GM12865 (cell line): ENCODE measurements at places on chromosomes 2 and 18.

GRCh38 chr2:9741110-9741509 lies 102.2 kb upstream of the TAF1B start:
- no peak for DNase-seq

DNA sequence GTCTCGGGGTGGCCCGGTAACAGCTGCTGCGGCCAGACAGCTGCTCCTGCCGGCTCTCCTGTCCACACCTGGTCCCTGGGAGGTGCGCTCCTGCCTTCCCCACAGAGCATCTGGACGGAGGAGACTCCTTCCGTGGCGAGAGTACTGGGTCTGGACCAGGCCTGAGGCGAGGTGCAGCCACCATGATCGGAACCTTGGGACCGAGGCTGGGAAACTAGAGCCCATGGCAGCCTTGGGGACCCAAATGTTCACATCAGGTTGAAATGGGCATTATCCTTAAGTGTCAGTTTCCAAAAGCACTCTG lies 628 bp downstream of the GIGYF2 start:
- peak; percentile 46 for DNase-seq

DNA sequence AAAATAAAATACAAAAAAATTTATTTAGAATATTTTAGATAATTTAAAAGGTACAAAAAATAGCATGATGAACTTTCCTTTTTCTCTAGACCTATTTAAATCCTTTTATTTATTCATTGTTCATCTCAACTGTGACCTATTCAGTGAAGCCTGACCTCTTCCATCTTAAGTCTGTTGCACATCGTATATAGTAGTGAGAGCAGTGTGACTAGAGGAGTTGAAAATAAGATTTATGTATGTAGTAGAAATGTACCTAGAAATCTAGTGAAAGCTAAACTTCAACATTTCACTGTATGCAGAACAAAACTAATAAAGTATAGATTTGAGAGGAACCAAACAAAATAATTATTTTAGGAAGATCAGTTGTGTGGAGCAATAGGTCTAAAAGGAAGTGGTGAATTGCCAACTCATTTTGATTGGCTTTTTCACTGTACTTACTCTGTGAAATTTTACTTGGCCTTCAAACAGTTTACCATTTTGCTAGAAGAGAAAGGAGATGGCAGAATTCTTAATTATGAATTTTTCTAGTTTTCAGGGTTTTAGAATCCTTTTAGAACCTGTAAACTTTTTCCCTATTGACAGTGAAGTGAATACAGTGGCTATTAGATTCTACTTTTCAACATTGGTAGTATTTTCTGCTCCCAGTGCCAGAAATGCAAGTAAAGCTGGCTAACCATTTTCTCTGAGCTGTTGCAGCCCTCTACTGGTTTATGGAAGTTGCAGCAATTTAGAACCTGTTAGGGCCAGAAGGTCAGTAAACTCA lies 11.0 kb downstream of the ANKRD12 start:
- DNase-seq, result peak; percentile 85

DNA sequence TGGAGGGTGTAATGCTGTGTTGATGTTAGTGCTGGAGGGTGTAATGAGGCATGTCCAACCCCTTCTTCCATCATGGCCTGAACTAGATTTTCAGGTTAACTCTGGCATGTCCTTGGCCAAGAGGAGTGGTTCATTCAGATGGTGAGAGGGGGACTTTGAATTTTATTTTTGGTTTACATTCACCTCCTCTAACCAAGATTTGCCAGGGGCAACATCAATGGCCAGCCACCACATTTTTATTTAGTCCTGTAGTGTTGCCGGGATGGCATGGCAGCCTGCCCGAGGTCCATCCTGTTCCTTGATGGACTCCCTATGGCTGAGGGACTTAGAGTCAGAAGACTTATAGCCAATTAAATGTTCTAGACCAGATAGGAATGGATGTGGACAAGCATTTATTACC lies 484.6 kb upstream of the HS6ST1 start:
- no peak for DNase-seq

DNA sequence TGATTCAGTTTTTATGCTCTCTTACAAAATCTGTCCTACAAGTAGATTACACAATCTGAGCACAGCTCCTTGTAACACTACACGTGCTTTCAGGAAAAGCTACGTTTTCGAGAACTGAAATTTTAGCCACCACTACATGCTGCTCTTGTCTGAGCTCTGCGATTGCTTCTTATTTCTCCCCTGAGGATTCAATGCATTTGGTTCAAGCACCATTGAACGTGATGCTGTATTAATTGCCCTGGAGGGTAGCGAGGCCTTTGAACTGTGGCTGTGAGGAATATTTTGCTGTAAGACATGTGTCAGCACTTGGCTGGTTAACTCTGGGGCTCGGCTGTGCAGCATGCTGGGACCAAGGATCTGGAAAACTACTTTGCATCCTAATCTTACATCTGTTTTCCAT lies 405.8 kb downstream of the EPHA4 start:
- DNase-seq, result no peak

DNA sequence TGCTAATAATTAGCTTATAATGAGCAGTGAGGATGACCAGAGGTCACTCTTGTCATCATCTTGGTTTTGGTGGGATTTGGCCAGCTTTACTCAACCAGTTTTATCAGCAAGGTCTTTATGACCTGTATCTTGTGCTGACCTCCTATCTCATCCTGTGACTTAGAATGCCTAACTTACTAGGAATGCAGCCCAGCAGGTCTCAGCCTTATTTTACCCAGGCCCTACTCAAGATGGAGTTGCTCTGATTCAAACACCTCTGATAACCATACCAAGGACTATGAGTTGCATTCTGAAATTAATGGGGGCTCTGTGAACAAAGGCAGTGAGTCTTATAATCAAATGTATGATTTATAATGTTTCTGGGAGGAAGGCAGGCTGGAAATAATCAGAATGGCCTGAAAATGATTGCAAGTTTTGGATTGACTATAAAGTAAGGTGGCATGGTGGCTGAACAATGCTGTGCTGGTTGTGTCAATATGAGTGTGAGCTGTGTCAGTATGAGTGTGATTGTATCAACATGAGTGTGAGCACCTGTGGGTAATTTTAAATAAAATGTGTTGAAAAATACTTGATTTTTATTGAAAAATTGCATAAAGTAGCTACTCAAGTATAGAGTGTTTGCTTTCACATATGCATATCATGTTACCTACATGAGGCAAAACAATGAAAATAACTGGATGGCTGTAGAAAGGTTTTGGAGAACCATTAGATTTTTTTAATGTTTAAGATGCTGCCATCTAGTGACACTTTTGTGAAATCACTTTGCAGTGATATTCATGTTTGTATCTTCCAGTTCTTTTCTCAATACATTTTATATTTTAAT lies 103.0 kb downstream of the KYNU start:
- peak; percentile 41 for DNase-seq

DNA sequence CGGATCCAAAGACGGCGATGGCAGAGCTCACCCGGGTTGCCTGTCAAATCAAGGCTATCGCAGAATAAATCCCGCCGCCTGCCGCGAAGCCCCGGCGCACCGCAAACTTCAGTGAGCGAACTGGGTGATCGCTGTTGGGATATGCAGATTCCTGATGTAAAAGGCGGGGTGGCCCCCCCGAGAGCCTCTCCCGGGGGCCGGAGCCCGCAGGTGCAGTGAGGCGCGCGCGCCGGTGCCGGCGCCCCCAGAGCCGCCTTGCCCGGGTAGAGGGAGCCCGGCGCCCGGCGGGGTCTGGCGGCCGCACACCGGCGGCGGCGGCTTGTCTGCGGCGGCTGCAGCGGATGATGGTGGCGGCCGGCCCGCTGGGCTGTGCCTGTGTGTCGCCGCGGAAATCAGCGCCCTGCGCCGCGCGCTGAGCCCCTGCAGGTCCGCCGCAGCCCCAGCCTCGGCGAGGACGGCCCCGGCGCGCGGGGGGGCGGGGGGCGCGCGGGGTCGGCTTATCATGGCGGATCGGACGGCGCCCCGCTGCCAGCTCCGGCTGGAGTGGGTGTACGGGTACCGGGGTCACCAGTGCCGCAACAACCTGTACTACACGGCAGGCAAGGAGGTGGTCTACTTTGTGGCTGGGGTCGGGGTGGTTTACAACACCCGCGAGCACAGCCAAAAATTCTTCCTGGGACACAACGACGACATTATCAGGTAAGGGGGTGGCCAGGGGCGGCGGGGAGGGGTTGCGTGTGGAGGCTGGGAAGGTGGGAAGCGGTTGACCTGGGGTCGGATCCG lies 1.3 kb downstream of the EML6 start:
- DNase-seq, result peak; percentile 33

DNA sequence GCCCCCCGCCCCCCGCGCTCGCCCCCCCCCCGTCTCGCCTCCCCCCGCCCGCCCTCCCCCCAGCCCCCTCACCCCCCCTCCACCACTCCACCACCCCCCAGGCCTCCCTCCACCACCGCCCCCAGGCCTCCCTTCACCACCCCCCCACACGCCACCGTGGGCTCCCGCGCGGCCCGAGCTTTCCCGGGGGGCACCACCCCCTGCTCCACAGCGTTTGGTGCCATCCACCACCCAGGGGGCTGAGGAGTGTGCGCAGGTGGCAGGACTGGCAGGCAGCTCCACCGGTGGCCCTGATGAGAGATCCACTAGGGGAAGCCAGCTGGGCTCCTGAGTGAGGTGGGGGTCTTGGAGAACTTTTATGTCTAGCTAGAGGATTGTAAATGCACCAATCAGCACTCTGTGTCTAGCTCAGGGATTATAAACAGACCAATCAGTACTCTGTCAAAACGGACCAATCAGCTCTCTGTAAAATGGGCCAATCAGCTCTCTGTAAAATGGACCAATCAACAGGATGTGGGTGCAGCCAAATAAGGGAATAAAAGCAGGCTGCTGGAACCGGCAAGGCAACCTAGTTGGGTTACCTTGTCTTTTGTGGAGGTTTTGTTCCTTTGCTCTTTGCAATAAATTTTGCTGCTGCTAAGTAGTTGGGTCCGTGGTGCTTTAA lies 43.0 kb upstream of the ITSN2 start:
- no peak for DNase-seq

- DNase-seq, result no peak
These were observed 24.5 kb downstream of the KCNF1 start for GRCh38 chr2:10935953-10936942.

DNA sequence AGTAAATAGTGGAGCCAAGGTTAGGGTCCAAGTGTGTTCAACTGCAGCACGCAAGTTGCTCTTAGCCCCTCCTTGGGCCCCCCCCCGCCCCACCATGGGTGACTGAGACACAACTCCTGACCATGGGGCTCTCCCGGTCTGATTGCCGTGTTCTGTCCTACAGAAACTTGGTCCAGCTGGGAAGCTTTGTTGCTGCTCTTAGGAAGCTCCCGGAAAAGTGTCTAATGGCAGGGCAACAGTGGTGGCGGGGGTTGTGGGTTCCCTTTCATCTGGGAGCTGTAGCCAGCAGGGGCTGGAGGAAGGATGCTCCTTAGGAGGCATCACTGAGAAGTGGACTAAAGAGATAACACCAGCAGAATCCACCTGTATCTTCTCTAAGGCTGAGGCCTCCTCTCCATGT lies 111.1 kb downstream of the CYP26B1 start:
- DNase-seq, result no peak

DNA sequence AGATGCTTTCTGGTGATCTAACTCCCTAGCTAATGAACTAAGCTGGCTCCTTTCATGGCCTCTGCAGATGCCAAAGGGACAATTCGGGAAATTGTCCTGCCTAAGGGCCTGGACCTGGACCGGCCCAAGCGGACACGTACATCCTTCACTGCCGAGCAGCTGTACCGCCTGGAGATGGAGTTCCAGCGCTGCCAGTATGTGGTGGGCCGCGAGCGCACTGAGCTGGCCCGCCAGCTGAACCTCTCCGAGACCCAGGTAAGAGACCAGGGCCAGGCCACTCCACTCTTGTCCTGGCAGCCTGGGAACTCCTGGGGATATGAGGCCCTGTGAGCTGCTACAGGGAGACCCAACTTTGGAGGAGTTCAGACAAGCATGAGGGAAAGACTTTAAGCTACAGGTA lies 14.7 kb upstream of the ATP6V1B1 start:
- DNase-seq, result no peak

DNA sequence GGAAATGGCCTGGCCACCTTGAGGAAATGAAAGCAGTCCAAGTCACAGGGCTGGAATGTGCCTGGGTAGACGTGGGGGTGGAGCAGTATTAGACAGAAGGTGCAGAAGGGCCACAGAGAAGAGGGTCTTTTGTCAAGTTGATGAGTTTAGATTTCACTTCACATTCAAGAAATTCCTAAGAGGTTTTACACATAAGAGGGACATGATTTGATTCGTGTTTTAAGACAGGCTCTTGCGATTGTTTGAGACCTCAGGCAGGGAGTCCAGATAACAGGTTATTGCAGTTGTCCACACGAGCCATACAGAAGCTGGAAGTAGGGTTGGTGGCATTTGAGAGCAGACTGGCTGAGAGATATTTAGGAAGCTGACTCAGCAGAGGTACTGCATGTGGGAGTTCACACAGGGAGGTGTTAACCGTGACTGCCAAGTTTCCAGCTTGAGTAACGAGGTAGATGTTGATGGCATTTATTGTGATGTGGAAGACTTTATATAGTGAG lies 64.6 kb downstream of the NEB start:
- DNase-seq, result no peak

GRCh38 chr18:10525697-10526560 lies at the start of gene NAPG:
NAPG (plus strand) TSS chr18:10526027; CDS start chr18:10526103, 76 bp downstream.
- DNase-seq, result peak; percentile 97

- DNase-seq, result no peak
These were observed 11.9 kb upstream of the B3GNT7 start for GRCh38 chr2:231383416-231384108.

DNA sequence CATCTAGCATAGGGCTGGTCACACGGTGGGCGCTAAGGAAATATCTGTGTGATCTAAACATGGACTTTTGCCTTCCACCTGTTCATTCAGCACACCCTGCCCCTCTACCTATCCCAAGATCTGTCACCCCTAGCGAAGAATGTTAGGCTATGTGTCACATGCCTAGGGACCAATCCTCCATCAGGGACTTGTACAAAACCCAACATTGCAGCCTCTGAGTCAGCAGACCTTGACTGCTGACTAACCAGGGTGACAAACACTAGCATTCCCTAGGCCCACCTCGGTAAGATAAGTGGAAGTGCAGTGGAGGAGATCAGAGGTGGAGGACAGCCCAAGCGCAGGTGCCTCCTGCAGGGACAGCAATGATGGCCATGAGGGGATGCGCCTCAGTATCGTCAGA lies 99.2 kb downstream of the SOX11 start:
- no peak for DNase-seq

DNA sequence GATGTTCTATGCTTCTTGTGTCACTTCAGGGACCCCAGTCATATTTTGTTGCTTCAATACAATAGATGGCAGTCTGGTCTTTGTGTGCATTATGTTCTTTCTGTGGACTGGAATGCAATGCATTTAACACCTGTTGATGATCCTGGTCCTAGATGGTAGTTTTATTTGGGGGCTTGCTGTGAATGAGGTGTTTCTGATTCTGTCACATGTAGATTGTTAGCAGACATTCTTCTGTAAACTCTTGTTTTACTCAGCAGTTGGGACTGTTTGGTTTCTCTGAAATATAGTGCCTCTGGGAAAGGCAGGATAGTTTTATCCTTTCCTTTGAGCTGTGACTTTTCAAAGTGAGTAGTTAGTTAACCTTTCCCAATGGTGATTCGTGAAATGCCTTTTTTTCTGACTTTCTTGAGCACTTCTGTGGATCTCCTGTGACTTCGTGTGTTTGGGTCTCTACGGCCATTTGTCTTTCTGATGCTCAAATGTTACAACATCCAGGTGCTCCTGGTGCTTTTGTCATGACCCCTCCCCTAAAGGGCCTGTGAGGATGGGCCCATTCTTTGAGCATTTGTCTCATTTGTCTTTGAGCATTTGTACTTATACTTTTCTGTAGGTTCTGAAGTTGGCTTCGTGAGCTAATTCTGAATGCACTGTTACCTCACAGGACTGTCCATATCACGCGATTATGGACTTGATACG lies 20.8 kb downstream of the ADNP2 start:
- DNase-seq, result no peak

- DNase-seq, result no peak
These were observed 176.6 kb upstream of the KLHL29 start for GRCh38 chr2:23208339-23208738.
